ENCODE measurements at places on chromosomes 12 and 14. TPM values are rescaled to one million over a fixed set of nuclear protein-coding genes. Genes with fewer than 3 reads are reported as not detected.

DNA sequence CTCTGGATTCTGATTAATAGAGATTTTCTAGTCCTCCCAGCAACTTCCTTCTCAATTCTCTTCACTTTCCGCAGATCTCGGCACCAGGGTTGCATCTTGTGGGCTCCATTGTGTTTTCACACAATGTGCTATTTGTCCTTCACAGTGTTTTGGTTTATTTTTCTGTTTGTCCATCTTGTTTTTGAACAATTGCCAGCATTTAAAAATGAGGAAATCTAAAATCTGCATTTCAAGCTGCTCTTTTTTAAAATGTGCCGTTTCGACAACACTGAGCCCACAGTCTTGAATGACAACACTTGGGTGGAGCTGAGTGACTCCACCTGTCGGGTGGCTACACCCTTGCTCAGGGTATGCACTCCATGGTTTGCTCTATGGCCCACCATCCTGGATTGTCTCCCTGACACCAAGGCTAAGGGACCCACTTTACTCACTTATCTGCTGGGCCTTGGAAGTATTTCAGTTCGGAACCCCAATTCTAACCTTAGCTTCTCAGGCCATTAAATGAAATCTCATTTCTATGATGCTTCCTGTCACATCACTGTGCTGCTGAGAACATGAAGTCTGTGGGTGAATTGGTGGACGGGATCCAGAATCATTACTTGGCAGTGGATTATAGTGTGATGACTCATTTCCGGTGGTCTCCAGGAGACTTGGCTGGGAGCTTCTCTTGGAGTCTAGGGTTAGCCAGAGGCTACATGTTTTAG is 3.4 kb upstream of the MYRFL start:
- peak; percentile 97 for DNase-seq

The LRRC10 gene
- not detected for total RNA-seq

DNA sequence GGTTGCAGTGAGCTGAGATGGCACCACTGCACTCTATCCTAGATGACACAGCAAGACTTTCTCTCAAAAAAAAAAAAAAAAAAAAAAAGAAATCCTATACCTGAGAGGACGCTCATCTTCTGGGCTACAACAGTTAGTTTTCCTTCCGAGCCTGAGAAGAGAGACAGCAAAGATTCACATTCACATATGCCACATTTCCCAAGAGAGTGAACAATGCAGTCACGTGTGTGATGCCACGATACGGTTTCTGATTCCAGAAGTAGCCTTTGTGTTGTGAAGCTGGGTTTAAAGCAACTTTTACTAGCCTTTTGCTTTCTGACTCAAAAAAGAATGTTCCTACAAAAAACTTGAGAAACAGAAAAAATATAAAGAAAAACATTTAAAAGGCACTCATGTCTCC is 19.5 kb downstream of the GCN1 start:
- no peak for DNase-seq

The FAIM2 gene
- total RNA-seq: not detected

- DNase-seq: no peak
Measured at GRCh38 chr12:46916796-46917419, 91.1 kb upstream of the SLC38A4 start.

The KRT3 gene
- not detected for total RNA-seq

DNA sequence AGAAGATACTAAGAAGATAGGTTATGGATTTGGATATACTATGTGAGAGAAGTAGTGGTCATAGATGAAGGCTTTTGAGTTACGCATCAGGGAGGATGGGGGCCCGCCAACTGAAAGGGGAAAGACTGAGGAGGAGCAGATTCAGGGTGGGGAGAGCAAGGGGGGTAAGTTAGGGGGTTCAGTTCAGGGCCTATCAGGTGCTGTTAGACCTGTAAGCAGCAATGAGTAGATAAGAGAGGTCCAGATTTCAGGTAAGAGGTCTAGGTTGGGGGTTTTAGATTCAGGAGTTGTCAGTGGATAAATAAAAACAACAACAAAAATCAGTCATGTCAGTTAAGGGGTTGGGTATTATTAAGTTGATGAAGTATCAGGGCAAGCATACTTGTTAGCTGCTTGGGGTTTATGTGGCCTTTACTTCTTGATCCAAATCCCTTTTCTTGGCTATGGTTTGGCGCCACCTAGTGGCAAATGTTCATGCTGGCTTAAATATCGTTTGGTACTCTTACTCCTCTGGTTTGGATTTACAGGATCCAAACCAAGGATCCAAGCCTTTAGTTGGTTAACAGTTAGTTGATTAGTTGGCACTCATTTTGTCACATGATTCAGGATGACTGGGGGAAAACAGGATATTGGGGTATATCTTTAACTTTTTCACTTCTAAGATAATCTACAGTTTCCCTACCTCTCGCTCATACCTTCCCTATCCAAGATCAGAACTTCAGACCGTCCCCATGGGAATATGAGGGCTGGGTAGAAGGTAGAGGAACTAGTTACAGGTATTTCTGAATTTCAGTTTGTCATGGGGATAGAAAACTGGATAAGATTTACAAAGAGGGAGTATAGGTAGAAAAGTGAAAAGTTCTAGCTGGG is 65.1 kb downstream of the PCNX1 start:
- DNase-seq: peak; percentile 91

GRCh38 chr12:206746-207440 is 7.1 kb downstream of the SLC6A12 start:
- DNase-seq: no peak

The GAPDH gene
- 5,657 TPM for total RNA-seq

DNA sequence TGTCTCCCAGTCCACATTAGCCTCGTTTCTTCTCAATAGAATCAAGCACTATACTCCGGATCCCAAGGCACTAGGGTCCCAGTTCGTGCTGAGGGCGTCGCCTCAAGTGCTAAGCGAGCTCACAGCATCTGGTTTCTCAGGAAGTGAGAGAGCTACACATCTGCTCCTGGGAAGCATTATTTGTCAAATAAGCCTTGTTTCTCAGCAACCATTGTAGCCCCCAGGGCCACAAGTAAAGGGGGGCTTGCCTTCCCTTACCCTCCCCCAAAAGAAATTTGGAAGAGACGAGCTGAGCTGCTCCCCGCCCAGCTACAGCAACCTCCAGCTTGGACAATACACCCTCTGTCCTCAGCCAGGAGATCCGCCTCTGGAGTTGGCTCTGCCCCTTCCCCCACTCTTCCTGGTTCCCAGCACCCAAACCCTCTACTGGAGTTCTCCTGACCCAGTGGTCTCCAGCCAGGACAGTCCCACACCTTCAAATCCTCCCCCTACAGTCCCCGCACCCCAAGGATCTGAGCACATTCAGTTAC is 5.7 kb upstream of the TNS2 start:
- no peak for DNase-seq

The GNB3 gene
- 20.7 TPM for total RNA-seq

- no peak for DNase-seq
Measured at GRCh38 chr14:35122696-35123387, 490 bp downstream of the PRORP start.

- peak; percentile 86 for DNase-seq
Measured at GRCh38 chr12:112418608-112419296, at the start of gene PTPN11. TSS of gene PTPN11 (plus strand) at chr12:112418947. CDS start at chr12:112419112, 165 bp downstream.

DNA sequence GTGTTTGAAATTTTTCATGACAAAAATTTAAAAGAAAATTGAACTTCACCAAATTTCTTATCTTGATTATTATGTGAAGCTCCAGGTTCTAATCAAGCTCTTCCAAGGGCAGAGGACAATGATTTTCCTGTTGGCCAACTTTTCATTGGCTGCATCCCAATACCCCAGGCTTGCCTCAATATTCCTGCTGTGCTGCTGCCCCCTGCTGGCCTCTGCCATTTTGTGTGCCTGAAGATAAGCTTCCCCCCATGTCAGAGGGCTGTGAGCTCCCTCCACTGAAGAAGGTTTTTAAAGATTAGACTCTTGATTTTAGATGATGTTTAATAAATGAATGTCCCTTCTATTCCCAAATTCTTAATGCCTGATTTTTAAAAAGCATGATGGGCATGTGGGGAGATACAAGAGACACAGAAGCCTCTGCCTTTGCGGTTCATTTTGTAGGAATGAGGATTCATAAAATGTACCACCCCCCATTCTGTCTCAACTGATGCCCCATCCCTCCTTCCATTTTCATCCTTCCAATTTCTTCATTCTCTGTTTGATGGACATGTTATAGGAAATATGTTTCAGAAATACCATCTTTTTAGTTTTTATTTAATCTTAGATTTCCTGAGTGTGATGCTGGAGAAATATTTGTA is 76.7 kb upstream of the RGS6 start:
- peak; percentile 88 for DNase-seq

DNA sequence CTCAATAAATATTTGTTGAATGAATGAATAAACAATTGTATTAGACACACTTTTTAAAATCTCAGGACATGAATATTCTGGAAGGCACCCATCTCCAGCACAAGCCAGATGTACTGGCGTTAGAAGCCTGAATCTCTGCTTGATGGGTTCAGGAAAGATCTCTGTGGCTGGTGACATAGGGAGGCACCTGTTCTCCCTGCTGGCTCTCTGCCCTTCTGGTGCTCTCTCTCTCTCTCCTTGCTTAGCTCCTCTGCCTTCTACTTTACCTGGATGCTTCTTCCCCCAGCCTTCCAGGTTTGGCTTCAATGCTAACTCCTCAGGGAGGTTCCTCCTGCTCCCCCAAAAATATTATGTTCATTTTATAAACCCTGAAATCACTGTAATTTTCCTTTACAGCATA is 1.5 kb downstream of the CYP46A1 start:
- DNase-seq: no peak

GRCh38 chr12:10454531-10454930 is 1.4 kb upstream of the KLRC1 start:
- DNase-seq: no peak

The EID3 gene
- total RNA-seq: 3.0 TPM

The B4GALNT1 gene
- 34.5 TPM for total RNA-seq

The KRT4 gene
- total RNA-seq: not detected

The OASL gene
- 0.70 TPM for total RNA-seq
